ENCODE measurements at places on chromosomes 5 and 9.

- DNase-seq, result no peak
Observed at GRCh38 chr9:127812011-127812410, 9.3 kb downstream of the FPGS start.

- no peak for DNase-seq
Observed at GRCh38 chr9:127753622-127754021, 18.5 kb upstream of the TOR2A start.

DNA sequence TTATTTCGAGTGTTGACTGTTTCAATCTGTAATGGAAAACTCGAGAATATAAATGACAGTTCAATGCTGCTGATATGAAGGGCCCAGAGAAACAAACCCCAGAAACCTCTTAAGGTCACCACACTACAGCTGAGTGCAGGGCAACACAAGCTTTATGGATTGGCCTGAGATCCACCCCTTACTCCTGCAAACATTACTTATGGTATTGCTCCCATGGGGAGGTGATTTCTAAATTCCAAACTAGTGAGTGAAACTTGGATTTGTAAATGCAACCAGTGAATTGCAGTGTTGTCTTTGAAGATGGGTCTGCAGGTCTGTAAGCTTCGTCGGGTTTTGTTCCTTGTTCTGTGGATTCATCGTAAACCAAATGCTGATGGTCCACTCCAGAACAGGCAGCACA lies 85.4 kb downstream of the NTRK2 start:
- no peak for DNase-seq

- DNase-seq, result no peak
Observed at GRCh38 chr9:79104216-79104615, 467.5 kb upstream of the TLE4 start.

DNA sequence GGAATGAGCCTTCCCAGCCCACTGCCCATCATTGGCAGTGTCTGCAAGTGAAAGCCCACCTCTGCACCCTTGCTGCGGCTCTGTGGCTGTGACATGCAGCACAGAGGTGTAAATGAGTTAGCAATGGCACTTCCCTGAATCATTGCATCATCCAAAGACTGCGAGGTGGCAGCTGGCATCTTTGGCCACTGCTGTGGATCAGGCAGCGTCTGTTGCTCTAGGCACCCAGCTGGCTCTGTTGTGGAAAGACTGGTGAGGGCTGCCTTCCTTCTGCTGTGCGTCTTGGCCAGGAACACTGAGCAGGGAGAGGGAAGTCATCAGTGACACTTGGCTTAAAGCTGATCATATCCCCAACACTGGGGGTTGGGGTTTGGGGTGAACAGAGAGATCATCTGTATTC lies 64.5 kb downstream of the MFAP3 start:
- DNase-seq, result no peak

DNA sequence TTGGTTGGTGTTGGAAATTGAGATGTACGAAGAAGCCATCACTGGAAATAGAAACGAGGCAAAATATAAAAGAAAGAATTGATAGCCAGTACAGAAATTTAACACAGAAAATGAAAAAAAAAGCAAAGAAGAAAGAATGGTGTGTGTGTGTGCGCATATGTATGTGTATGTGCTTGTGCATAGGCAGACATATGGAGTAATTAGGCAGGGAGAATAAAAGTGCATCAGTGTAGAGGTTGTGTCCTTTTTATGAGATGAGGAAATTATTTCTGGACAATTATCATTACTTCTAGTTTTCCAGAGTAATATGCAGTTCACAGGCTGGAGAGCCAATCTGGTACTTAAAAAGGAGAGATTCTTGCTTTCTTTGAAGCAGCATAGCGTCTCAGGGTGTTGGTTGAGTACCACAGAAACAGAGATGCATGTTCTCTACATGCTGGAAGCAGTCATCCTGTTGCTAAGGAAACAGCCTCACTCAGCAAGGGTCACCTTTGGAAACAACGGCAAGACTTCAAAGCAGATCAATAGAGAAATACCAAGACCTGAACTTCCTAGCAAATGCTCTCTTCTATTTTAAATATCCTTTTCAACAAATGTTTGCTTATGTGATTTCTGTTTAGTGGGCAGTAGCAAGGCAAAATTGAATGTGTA lies 172.7 kb downstream of the TAF11L14 start:
- DNase-seq, result no peak

DNA sequence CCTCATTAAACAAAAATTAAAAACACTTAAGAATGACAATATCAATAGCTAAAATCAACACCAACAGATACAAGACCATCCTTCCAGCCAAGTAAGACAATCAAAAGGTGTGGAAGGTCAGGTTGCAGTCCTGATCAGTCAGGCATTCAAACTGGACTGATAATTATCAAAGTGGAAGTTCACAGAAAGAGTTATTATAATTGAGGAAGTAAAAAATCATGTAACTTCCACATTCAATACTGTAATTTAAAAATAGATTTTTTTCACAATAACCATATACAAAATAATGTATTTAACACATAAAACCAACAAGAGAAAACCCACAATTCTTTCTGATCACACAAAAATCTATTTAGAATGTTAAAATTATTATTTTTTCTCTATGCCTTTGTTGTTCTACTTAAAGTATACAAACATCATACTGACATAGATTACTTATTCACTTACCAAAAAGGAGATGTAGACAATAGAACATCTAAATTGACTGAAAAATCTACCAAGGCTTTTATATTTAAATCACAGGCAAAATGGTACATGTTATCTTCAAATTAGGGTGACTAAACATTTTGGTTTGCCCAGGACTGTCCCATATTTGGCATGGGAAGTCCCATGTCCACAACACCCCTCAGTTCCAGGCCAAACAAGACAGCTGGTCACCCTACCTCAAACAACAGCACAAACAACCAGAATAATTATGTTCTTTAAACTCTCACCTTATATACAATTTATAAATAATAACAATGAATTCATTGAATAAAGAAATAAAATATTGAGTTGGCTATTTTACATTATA lies 142.5 kb upstream of the SLC24A2 start:
- DNase-seq, result no peak

- no peak for DNase-seq
Observed at GRCh38 chr5:22557251-22557650, 295.9 kb downstream of the CDH12 start.

DNA sequence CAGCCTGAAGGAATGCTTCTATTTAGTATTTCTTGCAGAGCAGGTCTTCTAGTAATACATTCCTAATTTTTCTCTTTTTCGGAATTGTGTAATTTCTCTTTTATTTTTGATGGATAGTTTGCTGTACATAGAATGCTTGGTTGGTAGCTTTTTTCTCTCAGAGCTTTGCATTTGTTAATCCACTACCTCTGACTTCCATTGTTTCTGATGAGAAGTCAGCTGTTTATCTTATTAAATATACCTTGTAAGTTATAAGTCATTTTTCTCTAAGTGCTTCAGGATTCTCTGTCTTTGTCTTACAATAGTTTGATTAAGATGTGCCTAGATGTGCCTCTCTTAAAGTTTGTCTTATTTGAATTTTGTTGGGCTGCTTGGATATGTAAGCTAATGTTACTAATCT lies 101.9 kb downstream of the HTR1A start:
- no peak for DNase-seq

- DNase-seq, result no peak
Observed at GRCh38 chr5:81601919-81602318, 149.0 kb downstream of the SSBP2 start.

DNA sequence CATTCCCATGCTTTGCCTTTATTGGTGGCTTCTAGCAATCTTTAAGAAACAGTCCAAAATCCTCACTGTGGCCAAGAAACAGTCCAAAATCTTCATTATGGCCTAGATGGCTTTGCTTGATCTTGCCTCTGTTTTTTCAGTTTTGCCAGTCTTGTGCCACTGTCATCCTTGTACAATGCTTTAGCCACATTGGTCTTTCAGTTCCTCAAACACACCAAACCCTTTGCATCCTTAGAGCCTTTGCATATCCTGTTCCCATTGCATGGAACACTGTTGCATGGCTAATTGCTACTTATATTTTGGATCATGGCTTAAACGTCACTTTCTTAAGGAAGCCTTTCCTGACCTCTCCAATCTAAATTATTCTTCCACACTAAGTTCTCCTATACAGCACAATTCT lies 22.1 kb downstream of the MRRF start:
- DNase-seq, result no peak
